ENCODE measurements at places on chromosomes 13 and 19. TPM values are rescaled to one million over a fixed set of nuclear protein-coding genes. Genes with fewer than 3 reads are reported as not detected.
A peak's percentile ranks its signal among the peaks of the same experiment; 100 is the strongest.

The IGFL2 gene
- polyA plus RNA-seq: not detected

The VSTM1 gene
- polyA plus RNA-seq: not detected

The SCN1B gene
- polyA plus RNA-seq: 2.0 TPM

The CRX gene
- polyA plus RNA-seq: not detected

The KLK2 gene
- polyA plus RNA-seq: not detected

The C5AR1 gene
- polyA plus RNA-seq: 10.6 TPM

The NPHS1 gene
- polyA plus RNA-seq: 158 TPM

The PLK5 gene
- polyA plus RNA-seq: 0.45 TPM

The LIM2 gene
- 0.30 TPM for polyA plus RNA-seq

The ZNF433 gene
- 21.8 TPM for polyA plus RNA-seq

The CGB7 gene
- 1.2 TPM for polyA plus RNA-seq

The CLC gene
- 1.5 TPM for polyA plus RNA-seq

The ACP7 gene
- 0.72 TPM for polyA plus RNA-seq

The LRRC63 gene
- polyA plus RNA-seq: 0.18 TPM

The GPX4 gene
- polyA plus RNA-seq: 237 TPM

The LYPD3 gene
- polyA plus RNA-seq: 1.8 TPM

The KLHL1 gene
- 0.72 TPM for polyA plus RNA-seq

The CAMSAP3 gene
- polyA plus RNA-seq: 25.4 TPM

GRCh38 chr19:6685482-6685881, 15.5 kb upstream of the TNFSF14 start:
- no peak for DNase-seq

GRCh38 chr13:53158201-53158600, 129.6 kb downstream of the OLFM4 start:
- DNase-seq: no peak

DNA sequence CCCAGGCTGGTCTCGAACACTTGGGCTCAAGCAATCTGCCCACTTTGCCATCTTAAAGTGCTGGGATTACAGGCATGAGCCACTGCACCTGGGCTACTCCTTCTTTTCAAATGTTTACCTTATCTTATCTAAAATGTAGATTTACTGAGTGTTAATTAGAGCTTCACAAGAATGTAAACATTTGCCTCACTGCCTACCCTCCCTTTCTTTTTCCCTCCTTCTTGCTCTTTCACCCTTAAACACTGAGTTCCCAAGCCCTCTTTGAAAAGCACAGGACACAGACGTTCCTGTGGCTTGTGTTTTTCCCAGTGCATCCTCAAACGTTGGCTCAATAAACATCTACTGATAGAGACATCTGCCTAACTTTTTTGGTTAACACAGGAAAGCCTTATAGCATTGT, 32.7 kb upstream of the CYSLTR2 start:
- no peak for DNase-seq

- DNase-seq: no peak
Observed at GRCh38 chr13:26656919-26657318, 99.4 kb downstream of the WASF3 start.

- no peak for DNase-seq
Observed at GRCh38 chr19:1591421-1592023, 1.1 kb downstream of the MBD3 start.

DNA sequence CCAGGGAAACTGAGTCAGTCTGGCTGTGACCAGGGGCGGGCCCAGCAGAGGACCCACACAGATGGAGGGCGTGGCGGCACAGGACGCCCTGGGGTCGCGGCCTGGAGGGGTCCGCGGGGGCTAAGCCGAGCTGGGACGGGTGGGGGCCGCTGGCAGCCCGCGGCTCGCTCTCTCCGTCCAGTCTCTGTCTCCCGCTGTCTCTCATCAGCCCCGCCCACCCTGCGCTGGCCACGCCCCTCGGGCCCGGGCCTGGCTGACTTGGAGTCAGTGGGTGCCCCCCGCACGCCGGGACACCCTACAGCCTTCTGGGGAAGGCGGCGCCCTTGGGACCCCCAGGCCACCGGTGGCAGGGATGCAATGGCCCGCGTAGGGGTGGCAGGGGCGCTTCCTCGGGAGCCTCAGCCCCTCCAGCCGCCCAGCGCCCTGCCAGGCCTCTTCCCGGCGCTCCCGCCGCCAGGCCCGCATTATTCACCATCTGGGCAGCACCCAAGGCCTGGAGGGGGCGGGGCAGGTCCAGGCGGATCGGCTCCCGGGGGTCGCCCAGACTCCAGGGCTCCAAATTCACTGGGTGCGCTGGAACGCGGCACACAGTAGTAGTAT, at the start of gene TBXA2R:
Gene TBXA2R (minus strand): TSS at position 186 of the 600 bp plus-strand sequence. CDS start 6,241 bp downstream, outside the sequence.
- no peak for DNase-seq

GRCh38 chr13:80297094-80297493, 43.8 kb downstream of the SPRY2 start:
- no peak for DNase-seq

DNA sequence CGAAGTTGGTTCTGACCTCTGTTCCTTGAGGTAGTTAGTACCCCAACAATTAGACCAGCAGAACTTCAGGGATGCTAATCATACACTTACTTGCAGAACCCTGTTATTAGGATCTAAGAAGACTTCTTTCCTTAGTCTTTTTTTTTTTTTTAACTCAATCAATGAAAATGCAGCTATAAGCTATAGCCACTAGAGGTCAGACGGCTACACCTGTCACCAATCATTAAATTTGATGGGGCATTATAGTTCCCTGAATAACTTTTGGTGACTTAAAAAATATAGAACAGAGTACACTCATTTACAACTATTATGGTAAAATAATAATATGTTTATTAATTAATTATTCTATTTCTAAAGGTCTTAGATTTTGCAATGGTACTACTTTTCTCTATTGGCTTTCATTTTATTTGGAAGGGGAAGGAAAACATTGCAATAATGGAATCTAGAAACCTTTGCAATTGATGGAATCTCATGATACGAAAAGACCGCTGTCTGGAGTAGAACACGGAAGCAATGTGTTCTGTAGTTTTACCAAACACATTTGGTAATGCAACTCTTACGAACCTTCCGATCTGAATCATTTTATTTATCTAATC, 483.2 kb downstream of the DIAPH3 start:
- no peak for DNase-seq

- no peak for DNase-seq
Observed at GRCh38 chr19:29504454-29504853, 21.3 kb upstream of the VSTM2B start.

GRCh38 chr19:52170304-52170703, 1.1 kb downstream of the ZNF836 start:
- DNase-seq: no peak

DNA sequence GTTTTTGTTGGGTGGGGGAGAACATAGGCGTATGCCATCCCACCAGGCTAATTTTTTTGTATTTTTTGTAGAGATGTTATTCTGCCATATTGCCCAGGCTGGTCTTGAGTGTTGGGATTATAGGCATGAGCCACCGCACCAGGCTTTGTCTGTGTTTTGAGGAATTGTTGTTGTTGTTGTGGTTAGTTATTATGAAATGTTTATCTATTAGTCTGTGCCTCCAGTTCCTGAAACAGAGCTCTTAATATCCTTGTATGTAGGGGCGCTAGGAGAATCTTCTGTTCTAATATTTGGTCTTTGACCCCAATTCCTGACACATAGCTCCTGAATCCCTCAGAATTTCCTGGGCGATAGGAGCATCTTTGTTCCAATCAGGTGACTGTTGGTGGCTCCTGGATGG, 5.6 kb upstream of the LATS2 start:
- no peak for DNase-seq

- no peak for DNase-seq
Observed at GRCh38 chr13:101425156-101425471, 8.8 kb upstream of the NALCN start.

- peak; percentile 61 for DNase-seq
Observed at GRCh38 chr19:34733266-34733745, 737 bp upstream of the ZNF181 start.

DNA sequence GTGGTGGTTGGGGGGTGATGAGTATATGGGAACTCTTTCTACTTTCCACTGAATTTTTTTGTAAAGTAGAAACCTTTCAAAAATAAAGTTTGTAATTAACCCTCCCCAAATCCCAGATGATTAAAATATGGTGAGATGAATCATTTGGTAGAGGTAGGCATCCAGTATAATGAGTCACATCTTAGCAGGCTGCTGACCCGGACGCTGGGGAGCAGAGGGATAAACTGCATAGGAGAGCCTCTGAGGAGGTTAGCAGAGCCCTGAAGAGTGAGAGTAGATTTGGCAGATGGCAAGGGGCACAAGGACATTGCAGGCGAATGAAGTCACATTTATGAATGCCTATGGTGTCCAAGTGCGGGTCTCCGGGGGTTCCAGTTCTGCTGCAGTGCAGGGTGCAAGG, 293.8 kb downstream of the FGF9 start:
- DNase-seq: no peak

DNA sequence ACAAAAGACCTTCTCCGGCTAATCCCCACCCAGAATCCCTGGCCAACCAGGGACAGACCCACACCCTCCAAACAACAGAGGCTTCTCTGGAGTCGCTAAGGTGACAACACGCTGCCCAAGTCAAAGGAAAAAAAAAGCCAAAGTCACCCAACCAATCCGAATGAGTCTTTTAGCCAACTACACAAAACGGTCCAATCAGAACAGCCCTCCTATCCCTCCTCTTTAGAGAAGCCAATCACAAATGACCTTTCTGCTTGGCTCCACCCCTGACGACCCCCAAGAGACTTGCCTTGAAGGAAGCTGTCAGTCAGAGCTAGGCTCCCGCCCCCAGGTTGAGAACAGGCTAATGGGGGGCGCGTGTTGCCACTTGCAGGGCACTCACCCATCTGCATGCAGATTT, 6.6 kb upstream of the FBXW9 start:
- DNase-seq: no peak

- DNase-seq: no peak
Observed at GRCh38 chr13:39130301-39130700, 92.0 kb downstream of the NHLRC3 start.

- DNase-seq: no peak
Observed at GRCh38 chr13:98187155-98187964, 10.3 kb upstream of the RNF113B start.

GRCh38 chr19:39939556-39939955, 5.1 kb upstream of the FCGBP start:
- DNase-seq: no peak

- no peak for DNase-seq
Observed at GRCh38 chr13:95317039-95317989, 16.1 kb upstream of the ABCC4 start.

DNA sequence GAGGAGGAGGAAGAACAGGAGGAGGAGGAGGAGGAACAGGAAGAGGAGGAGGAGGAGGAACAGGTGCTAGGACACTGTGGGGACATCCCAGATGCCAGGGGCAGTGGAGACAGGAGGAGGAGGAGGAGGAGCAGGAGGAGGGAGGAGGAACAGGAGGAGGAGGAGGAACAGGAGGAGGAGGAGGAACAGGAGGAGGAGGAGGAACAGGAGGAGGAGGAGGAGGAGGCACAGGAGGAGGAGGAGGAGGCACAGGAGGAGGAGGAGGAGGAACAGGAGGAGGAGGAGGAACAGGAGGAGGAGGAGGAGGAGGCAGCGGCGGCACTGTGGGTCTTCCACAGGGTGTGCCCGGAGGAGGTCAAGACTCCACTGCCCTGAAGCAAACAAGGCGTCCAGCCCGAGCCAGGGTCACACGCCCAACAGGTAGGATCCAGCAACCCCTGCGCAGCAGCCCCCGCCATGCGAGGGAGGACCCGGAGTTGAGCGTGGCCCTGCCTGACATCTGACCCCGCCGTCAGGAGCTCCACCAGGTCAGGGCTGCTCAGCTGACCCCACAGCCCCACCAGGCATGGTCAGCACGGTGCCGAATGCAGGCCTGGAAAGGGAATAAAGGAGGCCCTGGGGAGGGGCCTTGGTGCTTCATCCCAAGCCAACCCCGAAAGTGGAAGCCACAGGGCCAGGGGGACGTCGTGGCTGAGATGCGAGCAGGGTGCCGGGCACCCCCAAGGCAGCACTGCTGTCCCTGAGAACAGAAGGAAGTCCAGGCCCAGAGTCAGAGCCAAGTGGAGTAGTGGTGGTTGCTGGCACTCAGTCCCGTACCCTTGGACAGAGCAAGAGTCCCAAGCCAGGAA, 9.2 kb downstream of the SBNO2 start:
- no peak for DNase-seq

GRCh38 chr19:29796173-29796573, 15.6 kb upstream of the CCNE1 start:
- DNase-seq: no peak

DNA sequence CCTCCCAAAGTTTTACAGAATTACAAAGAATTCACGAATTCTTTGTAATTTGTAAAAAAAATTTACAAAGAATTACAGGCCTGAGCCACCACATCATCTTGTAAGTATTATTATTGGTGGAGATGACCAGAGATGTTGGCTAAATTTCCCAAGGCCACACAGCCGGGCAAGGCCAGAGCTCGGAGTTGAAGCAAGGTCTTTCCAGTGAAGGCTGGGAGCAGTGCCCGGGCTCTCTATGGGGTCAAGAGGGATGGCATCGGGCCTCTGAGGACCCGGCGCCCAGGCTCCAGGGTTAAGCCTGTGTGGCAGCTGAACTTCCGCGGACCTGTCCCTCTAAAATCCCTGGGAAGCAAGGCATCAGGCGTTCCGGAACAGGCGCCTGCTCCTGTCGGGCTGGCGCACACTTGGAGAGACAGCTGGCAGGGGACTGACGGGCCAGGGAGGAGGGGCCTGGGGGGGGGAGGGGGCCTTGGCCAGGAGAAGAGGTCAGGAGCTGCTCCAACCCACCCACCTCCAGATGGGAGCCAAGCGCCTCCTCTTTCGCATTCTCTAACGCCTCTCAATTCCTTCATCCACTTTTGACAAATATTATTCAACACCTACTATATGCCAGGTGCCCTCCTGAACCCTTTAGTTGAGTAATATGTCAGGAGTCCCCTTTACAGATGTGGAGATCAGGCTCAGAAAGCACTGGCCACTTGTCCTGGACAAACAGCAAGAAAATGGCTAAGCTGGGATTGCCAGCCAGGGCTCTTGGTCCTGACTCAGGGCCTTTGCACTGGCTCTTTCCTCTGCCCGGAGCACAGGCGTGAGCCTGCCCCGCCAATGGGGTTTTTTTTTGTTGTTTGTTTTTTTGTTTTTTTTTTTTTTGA, 36.8 kb upstream of the SEMA6B start:
- no peak for DNase-seq

- no peak for DNase-seq
Observed at GRCh38 chr13:35512271-35512920, 35.9 kb upstream of the MAB21L1 start.

DNA sequence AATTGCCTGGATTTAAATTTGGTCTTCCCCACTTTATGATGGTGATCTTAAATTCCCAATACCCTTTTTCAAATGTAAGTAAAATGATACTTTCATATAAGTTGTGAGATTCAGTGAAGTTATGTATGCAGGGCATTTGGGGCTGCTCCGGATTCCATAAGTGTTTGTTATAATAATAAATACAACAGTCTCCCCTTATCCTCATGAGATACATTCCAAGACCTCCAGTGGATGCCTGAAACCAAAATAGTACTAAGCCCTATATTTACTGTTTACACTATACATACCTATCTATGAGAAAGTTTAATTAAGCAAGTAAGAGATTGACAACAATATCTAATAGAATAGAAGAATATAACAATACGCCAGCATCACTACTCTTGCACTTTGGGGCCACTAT, 2237.8 kb downstream of the PCDH9 start:
- no peak for DNase-seq

GRCh38 chr13:66952507-66952906, 277.6 kb downstream of the PCDH9 start:
- no peak for DNase-seq
